NCI-H1436 (cell line): ENCODE measurements at places on chromosomes 4 and X.

DNA sequence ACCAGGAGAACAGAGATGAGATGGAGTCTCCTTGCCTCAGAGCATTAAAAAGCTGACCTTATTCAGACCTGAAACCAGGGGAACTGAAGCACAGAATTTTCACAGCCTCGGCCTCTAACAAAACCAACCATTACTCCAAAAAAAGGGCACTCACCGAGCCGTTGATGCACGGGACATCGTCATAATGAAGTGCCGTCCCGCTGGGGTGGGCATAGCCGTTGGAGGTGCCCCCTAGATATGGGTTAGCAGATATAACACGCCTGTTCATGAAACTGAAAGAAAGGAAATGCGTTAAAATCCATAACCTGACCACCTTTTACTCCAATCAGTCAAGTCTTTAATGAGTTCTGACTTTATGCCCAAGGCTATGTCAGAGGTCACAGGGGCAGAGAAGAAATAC, 153.6 kb downstream of the AFAP1 start:
- DNase-seq = no peak

DNA sequence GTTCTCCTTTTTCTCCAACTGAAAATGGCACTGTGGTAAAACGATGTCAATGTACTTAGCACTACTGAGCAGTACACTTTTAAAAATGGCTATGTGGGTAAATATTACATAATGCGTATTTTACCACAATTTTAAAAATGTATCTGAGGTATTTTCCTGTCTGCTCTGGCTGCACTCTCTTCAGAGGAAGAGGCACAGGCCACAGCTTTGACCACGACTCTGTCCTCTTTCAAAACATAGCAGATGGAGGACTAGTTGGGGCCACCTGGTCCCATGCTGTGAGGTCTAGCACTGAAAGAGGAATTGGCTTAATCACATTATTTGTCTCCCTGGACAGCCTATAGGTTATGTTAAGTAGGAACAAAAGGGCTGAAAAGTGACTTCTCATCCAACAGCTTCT, 5.2 kb downstream of the KCNE5 start:
- no peak for DNase-seq

DNA sequence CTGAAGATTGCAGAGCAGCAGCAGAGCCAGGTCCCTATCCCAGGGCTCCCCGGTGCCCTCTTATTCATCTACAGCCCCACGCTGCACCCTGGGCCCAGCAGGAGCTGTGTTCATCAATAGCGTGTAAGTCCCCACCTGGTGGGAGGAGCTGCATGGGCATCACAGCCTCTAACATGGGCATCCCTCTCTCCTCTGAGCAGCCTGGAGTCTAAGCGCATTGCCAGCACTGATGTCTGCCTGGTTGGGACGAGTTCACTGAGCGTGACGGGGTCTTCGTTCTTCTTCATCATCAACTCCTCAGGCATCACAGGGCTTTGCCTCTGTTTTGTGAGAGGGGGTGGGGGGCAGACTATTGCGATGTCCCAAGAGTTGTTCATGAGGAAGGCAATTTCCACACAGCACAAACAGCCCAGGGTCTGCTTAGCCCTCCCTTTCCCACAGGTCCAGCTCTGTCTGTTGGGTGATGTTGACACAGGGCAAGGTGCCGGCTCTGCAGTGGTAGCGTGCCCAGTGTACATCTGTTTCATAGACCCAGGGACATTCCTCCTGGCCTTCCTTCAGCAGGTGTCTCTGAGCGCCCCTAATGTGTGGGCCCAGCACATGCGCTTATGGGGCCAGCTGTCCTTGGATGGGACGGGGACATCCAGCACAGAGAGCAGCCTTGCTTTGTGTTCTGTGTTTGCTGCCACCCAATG, 85.9 kb downstream of the SORCS2 start:
- no peak for DNase-seq

DNA sequence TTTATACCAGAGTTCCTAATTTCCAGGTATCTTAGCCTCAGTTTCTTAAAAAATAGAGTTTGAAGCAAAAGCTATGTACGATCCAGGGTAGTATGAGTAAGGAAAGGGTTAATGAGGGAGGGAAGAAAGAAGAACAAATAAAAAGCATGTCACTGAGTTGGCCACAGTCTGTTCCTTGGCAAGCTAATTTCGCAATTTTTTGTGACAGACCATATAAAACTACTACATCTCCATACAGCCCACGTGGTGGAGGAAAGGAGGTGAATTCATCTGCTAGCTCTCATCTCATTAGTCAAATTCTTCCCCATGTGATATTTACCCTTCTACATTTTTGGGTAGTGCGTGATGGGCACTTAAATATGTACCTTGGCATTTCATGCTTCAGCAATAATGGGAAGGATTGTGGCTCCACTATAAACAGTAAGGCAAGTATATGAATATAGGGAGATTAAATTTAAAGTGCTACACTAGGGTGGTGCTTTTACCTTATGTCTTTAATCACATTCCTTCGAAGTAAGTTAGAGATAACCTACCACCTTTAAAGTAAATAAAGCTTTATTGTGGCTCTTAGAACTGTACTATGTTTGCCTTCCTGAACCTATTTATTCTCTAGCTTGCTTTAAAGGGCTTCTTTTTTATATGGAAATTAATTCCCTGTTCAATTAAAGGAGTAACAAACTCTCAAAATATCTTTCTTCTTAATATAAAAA, 102.1 kb upstream of the VAMP7 start:
- DNase-seq = no peak

- no peak for DNase-seq
Measured at GRCh38 chr4:158053086-158053485, 119.7 kb downstream of the GASK1B start.

- DNase-seq = no peak
Measured at GRCh38 chr4:101527188-101527587, 179.9 kb upstream of the PPP3CA start.

- no peak for DNase-seq
Measured at GRCh38 chr4:114479595-114479994, 119.0 kb upstream of the UGT8 start.

DNA sequence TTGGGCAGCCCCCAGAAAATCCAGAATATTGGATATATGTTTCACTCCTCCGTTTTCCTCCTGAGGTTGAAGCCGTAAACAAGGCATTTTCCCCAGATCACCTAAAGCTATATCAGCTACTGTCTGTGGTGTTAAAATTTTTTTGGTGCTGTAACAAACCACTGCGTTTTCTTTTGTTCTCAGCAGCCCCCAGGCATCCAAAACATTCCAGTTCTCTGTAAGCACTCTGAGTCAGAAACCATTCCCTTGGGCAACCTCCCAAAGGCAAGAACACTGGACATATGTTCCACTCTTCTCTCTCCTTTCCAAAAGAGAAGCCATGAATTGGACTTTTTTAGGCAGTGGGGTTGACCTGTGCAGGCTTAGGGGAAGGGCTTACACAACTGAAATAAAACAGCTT, 310.9 kb downstream of the MID1IP1 start:
- DNase-seq = no peak

DNA sequence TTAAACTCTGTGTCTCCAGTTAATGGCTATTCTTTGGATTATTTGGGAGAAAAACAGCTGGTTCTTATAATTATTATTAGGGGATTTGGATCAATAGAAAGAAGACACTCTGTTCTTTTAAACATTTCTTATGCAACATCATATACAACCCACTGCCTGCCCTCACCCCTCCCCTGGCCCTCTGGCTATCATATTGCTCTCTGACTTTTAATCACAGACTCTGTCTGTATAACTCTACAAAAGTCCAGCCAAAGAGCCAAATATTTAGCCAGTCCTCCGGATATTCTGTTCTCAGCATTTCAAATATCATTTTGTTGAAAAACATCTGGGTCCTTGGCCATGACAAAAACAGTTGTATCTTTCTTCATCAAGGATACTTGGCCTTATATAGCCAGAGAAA, 19.0 kb upstream of the PACRGL start:
- DNase-seq = no peak

GRCh38 chrX:97846718-97847237, 963.1 kb downstream of the RPA4 start:
- DNase-seq = no peak

- no peak for DNase-seq
Measured at GRCh38 chrX:1941321-1941720, 326.5 kb downstream of the ASMT start.

- no peak for DNase-seq
Measured at GRCh38 chr4:108933046-108933445, 170.2 kb upstream of the ETNPPL start.

DNA sequence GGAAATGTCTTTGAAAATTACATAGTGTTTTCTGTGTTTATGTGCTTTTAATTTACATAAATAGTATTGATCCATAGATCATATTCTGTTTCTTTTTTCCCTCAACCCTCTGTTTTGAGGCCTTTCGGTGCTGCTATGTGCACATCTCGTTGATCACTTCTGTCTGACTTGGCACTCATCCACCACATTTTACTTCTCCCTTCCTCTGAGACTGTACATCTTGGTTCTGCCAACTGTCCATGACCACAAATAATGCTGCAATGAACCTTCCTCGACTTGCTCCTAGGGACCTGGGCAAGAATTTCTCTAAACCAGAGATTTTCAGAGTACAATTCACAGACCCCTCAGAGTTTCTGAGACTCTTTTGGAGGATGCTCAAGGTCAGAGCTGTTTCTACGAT, 74.4 kb downstream of the RTL5 start:
- no peak for DNase-seq

DNA sequence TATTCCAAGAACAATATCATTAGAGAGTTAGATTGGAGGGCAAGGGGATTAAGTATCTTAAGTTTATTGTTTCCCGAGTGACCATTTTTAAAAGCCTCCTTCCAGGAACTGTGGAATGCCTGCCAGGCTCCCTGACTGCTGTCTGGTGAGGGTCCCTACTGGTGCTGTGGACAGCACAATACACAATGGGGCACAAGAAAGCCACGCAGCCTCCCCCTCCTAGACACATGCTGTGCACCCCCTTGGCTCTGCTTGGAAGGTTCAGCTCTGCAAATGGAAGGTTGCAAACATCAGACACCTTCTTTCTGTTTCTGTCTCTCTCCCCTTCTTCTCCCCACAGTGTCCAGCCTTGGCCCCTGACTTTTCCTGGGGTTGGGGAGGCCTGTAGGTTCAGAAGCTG, 153.2 kb downstream of the SHROOM3 start:
- no peak for DNase-seq

DNA sequence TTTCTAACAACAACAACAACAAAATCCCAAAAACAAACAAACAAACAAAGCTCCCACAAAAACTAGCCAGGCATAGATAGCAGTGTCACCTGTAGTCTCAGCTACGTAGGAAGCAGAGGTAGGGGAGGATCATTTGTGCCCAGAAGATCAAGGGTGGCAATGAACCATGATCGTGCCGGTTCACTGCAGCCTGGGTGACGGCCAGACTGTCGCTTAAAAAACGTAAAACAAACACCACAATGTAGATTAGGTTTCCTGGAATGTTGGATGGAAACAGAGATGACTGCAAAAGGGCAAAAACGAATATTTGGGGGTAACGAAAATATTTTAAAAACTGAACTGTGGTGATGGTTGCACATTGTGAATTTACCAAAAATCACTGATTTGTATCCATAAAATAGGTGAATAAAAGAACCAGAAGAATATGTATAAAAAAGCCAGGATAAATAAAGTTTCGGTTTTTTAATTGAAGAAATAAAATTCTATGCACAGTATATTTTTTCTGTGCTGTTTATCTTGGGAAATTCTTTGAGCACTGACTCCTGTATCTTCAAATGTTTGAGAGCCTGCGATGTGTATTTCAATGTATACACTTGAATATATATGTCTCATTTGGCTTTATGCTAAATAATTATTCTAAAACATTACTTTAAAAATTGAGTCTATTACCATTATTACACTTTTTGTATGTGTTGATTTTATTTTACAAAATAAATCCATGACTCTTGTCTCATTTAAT, 1477.0 kb downstream of the PCDH7 start:
- DNase-seq = no peak

DNA sequence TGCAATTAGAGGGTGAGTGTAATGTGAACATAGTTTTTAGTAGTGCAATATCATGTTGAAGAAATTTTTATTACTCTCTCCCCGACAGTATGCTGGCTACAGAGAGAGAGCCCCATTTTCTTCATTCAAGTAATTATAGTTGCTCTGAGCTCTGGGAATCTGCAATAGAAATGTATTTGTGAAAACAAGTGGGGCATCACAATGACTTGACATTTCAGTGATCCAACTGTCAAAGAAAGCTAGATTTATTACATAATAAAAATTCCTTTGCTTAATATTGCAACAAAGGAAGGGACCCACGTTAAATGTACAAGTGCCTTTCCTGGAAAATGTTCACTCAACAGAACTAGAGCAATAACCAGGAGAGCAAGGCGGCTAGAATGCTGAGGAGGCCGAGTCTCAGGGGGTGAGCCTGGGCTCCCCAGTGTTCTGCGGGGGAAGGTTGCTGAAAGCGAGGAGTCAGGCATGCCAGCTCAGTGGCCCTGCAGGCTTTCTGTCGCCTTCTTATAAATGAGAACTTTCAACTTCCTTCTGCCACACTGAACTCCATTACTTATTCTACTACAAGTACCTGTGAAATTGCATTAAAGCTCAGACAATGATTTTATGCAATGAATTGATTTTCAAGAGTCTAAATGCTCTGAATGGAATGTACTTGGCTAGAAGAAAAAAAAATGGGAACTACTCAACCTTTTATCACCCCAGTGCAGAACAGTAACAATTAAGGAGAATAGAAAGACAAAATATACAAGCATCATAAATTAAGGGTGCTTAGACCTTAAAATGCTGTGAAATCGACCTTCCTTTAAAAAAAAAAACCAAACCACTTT, 476.4 kb downstream of the AFF2 start:
- DNase-seq = no peak

DNA sequence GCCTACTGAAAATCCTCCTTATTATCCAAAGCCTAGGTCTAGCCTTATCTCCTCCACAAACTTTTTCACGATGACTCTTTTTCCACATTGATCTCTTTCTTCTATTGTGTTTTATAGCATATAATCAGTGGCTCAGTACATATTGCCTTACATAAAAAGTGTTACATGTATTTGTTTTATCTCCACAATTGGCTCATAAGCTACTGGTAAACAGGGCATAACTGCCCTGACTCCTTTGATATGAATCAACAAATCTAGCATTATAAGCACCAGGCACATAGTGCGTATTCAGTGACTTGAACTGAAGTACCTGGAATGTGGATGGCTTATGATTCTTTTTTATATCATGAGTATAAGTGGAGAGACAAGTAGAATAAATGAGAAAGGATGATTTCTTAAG, 206.8 kb downstream of the TEX13A start:
- no peak for DNase-seq
